ENCODE measurements at places on chromosomes 1 and 21. TPM values are rescaled to one million over a fixed set of nuclear protein-coding genes. Genes with fewer than 3 reads are reported as not detected.

SPRR1A gene
- polyA plus RNA-seq, result not detected

RNF186 gene
- 0.36 TPM for polyA plus RNA-seq

MXRA8 gene
- 231 TPM for polyA plus RNA-seq

SMPDL3B gene
- polyA plus RNA-seq, result 13.2 TPM

GRCh38 chr1:100735244-100735643 lies 15.7 kb downstream of the VCAM1 start:
- no peak for DNase-seq

GRCh38 chr1:38586993-38587646 lies 272.5 kb downstream of the RRAGC start:
- no peak for DNase-seq

DNA sequence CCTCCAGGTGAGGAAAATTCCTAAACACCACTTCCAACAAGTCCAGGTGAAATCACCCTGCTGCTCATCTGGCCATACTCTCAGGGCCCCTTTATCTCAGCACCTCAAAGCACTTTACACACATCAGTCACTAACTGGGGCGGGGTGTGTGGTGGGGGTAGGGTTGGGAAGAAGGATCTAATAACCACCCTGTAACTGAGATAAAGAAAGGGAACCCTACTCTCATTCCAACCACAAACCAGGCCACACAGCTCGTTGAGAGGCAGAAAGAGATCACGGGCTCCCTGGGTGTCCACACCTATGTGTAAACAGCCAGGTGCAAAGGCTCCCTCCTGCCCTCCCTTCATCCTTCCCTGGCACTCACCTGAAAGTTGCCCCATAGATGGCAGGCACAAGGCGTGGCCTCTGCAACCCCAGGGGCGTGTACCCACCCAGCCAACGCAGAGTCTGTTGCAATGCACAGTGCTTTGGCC lies 20.4 kb downstream of the GPR161 start:
- no peak for DNase-seq

GRCh38 chr1:207001492-207002245 lies 30.9 kb downstream of the C1orf116 start:
- DNase-seq, result no peak

DNA sequence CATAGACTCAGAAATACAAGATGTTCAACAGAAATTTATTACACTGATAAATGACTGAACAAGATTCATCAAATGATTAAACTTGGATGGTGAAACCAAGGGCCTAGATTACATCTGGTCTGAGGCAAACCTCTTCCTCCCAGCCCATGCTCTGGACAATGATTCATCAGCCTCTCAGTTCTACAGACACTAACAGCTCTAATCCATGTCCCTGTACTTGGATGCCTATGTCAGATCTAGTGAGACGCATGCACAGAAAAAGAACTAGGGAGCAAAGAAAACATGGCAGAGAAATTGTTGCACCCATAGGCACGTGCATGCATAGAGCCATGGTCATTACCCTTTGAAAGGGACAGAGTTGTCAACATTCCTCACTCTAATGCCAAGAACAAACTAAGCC lies 250.1 kb downstream of the KCNH1 start:
- no peak for DNase-seq

- no peak for DNase-seq
These were observed 731 bp upstream of the ZNF683 start for GRCh38 chr1:26373281-26373680.

DNA sequence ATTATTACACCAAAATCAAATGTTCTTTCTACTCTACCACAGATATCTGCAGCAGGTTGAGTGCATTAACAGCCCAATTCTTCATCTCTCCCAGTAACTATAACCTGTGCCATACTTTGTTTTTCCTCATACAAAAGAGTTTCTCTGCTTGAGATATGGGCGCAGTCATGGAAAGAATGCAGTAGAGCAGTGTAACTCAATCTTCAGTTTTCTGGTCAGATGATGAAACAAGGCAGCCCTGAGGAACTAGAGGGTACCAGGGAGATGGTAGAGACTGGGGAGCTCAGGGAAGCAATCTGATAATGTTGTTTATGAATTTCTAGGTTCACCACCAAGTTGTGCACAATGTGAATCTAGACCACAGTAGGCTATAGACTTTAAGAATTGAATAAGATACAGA lies 39.6 kb downstream of the ASPM start:
- no peak for DNase-seq

GRCh38 chr21:34704119-34704518 lies 35.3 kb downstream of the CLIC6 start:
- no peak for DNase-seq
